NCI-H69 (cell line): ENCODE measurements at places on chromosomes 13 and 19.

- DNase-seq: peak; percentile 70
Observed at GRCh38 chr19:3932931-3933810, at the start of gene NMRK2. Gene NMRK2, plus strand, starts transcription at chr19:3933069. Its CDS starts 603 bp downstream, at chr19:3933672.

GRCh38 chr13:32910530-32910929 lies 105.7 kb upstream of the KL start:
- DNase-seq: no peak

DNA sequence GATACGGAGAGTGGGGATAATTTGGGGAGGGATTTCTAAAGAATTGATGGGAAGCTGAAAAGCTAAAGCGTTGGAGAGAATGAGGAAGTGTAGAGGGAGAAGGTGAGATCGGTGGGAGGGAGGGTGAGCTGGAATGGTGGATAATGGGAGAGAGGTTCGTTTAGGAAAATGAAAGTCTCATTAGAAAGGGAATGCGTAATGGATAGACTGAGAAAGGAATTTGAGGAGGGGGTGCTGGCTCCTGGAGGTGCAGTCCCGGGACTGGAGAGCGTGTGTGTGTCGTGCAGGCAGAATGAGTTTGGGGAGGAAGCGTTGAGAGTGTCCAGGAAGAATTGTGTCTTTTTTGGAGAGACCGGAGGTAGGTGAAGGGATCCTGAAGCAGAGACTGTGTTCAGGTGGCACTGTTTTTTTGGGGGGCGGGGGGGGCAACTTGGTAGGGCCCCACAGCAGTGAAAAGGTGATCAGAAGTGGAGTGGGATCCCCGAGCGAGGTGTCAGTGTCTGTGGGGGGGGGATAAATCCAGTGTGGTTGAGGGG lies 1.4 kb downstream of the ACTN4 start:
- peak; percentile 48 for DNase-seq

DNA sequence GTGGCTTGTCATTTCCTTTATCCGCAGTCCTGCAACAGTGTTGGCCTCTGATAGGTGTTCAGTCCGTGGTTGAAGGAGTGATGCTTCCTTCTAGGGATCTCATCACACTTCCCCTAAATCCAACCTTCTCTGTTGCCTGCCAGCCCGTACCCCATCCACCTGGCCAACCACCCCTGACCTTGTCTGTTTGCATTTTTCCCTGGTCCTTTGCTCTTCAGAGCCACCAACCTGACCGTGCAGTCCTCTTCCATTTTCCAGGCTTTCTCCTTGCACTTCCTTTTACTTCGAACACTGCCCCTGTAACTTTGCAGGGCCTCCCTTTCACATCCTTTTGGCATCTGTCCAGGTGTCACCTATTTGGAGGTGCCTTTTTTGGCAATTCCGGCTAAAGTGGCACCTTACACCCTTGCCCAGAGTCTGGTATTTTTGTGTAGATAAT lies 696 bp downstream of the ZNF460 start:
- DNase-seq: peak; percentile 41

GRCh38 chr19:5987077-5987818 lies 9.3 kb upstream of the RANBP3 start:
- DNase-seq: peak; percentile 94

DNA sequence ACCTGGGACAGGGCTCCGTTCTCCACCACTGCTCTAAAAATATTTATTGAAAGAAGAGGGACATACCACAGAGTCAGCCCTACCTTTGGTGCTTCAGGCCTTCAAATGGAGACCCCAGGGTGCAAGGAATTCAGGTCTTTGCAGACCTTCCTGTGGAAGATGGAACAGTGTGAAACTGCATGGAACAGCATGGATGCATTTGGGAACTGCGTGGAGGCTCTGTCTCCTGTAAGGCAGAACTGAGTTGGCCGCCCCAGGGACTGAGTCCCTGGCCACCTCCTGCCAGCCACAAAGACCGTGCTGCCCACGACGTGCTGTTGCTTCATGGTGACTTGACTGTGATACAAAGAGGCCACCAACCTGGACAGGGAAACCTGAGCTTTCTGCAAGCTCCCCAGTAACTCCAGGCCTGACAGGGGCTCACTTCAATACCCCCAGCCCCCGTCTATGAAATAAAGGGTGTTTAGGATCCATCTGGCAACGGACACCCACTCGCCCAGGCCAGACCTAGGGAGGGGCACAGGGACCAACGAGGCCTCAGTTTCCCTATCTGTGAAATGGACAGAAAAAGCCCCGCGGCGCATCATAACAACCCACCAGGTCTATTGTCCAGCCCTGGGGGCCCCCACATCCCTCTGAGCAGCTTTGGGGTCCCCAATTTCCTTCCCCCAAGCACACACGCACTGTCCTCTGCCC lies 58.6 kb upstream of the KLF2 start:
- no peak for DNase-seq

DNA sequence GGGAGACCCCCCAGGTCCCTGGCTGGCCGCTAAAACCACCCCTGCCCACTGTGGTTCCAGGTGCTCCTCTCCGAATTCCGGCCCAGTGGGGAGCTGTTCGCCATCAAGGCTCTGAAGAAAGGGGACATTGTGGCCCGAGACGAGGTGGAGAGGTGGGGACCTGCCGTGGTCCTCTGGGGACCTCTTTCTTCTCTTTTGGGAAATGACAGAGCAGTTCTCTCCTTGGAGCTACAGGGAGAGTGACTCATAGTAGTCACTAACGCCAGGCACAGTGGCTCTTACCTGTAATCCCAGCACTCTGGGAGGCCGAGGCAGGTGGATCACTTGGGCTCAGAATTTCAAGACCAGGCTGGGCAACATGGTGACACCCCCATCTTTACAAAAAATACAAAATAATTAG lies 7.3 kb downstream of the PTGER1 start:
- DNase-seq: no peak

DNA sequence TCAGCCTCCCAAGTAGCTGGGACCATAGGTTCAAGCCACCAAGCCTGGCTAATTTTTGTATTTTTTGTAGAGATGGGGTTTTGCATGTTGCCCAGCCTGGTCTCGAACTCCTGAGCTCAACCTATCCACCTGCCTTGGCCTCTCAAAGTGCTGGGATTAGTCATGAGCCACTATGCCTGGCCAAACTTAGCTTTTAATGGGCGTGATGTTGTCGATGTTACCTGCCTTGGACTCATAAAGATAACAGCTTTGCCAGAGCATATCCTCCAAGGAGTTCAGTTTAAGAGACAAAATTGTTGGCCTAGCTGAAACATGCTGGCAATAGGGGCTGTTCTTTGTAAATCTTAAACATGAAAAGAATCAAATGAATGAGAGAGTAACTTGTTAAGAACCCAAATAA lies 13.1 kb downstream of the POLR1D start:
- DNase-seq: no peak

DNA sequence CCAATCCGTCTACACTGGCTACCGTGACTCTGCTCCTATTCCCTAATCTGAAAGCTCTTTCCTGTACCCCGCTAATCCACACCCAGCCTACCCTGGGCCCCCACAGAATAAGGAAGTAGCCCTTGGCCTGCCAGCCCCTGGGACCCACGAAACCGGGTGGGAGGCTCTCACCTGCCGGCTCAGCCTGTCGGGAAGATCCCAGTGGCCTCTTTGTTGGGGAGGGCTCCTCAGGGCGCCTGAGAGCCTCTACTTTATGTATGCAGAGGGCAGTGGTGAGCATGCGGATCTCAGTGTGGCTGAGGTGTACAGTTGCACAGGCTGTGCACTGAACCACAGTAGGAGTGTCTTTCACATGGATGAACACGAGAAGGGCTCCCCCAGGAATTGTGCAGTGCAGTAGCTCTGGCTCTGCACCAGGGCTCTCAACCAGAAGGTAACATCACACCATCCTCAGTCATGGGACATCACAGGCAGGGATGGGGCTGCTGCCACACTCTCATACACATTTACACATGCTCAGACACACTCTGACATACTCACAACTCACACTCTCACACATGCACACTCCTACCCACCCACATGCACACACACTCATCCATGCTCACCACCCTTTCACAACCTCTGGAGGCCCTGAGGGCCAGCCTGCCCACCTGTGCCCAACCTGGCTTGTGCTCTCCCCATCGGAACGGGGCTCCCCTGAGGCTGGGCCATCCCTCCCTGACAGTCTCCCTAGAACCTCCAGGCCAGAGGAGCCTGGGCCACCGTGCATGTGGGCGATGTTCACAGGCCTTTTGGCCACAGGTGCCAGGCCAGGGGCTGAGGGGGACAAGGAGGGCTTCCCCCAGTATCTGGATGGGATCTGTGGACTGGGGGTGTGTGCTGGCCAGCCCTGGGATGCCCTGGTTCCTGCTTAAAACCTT lies 135.0 kb downstream of the URI1 start:
- no peak for DNase-seq

GRCh38 chr19:49889687-49890348 lies 6.9 kb downstream of the IL4I1 start:
- peak; percentile 86 for DNase-seq

- DNase-seq: peak; percentile 96
Observed at GRCh38 chr19:38079926-38080380, 144.1 kb downstream of the DPF1 start.

DNA sequence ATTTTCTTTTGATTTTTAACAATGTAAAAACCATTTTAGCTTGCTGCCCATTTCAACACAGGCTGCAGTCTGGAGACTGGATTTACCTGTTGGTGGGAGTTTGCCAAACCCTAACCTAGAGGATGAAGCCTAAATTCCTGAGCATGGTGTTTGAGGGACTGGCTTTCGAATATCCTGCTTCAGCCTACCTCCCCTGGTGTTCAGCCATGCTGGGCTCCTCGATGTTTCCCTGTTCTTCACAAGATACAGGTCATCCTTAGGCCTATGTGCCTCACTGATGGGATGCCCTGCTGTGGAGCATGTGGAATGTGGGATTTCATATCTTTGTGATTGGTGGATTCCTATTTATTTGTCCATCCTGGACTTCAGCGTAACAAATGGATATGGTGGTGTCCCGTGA lies 20.4 kb upstream of the ERCC5 start:
- DNase-seq: no peak

DNA sequence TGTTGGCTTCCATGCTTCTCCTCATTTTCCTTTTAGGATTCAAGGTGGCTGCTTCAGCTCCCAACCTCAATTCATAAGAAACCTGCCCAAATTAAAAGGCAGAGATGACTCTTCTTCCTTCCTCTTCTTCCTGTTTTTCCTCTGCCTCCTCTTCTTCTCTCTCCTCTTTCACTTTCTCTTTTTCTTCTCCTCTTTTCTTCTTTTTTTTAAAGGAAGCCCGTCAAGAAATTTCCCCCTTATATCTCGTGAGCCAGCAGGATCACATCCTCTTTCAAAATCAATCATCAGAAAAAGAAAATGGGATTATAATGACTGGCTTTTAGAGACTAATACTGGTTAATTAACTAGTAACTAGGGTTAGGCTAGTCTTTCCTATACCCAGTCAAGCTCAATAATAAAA lies 220.3 kb downstream of the NBEA start:
- DNase-seq: no peak

- DNase-seq: no peak
Observed at GRCh38 chr19:40274585-40275544, 10.3 kb downstream of the AKT2 start.

DNA sequence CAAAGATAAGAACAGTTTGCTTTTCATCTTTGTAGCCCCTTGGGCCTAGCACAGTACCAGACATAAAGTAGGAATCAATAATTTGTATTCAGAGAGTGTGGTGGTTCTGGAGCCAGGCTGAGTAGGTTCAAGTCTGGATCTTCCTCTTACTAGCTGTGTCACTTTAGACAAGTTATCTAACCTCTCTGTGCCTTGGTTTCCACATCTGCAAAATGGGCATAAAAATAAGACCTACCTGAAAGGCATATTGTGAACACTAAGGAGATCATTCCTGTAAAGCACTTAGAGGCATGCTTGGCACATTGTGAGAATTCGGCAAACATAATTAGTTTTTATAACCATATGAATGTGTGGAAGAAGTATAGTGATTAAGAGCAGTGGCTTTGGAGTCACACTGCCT lies 95.8 kb downstream of the MBNL2 start:
- no peak for DNase-seq

GRCh38 chr13:43054803-43055802 lies 31.7 kb downstream of the DNAJC15 start:
- DNase-seq: peak; percentile 85

DNA sequence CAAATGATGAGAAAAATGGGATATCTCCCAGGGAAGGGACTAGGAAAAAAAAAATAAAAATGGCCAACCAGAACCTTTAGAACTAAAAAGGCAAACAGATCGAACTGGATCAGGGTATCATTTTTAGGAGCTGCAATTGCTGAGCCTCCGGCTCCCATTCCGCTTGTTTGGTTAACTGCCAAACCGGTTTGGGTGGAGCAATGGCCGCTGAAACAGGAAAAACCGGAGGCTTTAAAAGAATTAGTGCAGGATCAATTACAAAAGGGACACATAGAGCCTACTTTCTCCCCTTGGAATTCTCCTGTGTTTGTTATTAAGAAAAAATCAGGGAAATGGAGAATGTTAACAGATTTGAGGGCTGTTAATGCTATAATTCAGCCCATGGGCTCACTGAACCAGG lies 12.7 kb upstream of the ZNF443 start:
- no peak for DNase-seq

GRCh38 chr13:79522583-79522982 lies 41.6 kb downstream of the NDFIP2 start:
- DNase-seq: no peak

GRCh38 chr13:80618781-80619180 lies 277.9 kb upstream of the SPRY2 start:
- no peak for DNase-seq

GRCh38 chr19:5125797-5126497 lies 157.0 kb downstream of the KDM4B start:
- no peak for DNase-seq

DNA sequence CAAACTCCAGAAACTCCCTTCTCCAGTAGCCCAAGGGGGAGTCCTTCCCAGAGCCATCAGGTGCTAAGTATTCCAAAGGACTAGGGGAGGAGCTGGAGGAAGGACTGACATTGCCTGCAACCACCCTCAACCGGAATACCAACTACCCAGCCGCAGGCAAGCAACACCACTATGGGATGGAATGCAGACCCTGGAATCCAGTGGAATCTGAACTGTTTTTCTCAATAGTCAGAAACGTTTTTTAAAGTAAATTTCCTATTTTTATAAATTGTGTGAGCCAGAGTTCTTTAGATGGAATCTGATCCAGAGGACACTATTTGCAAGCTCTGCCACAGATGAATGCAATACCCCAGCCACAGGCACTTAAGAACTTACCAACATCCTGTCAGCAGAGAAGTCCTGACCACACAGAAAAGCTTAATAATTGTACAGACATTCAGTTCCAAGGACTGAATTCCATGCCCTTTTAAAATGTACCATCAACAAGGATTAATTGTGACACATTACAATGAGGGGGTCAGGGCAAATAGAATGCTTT lies 92.1 kb downstream of the USP12 start:
- DNase-seq: no peak

GRCh38 chr13:101621099-101621498 lies 168.6 kb downstream of the ITGBL1 start:
- DNase-seq: no peak

- no peak for DNase-seq
Observed at GRCh38 chr19:12997179-12997966, 2.1 kb downstream of the NFIX start.
